ENCODE measurements at places on chromosomes 2 and 18. TPM values are rescaled to one million over a fixed set of nuclear protein-coding genes. Genes with fewer than 3 reads are reported as not detected.

GFPT1 gene
- polyA plus RNA-seq: 44.3 TPM

PLA2R1 gene
- polyA plus RNA-seq: 2.0 TPM

C1D gene
- polyA plus RNA-seq: 45.7 TPM

AOX1 gene
- 7.9 TPM for polyA plus RNA-seq

IMPA2 gene
- 15.3 TPM for polyA plus RNA-seq

LIMS3 gene
- 3.3 TPM for polyA plus RNA-seq

POU3F3 gene
- not detected for polyA plus RNA-seq

GPAT2 gene
- 0.10 TPM for polyA plus RNA-seq

CRYGC gene
- polyA plus RNA-seq: not detected

NT5C1B gene
- not detected for polyA plus RNA-seq

FOXI3 gene
- polyA plus RNA-seq: not detected

PER2 gene
- polyA plus RNA-seq: 1.7 TPM

UGT1A10 gene
- not detected for polyA plus RNA-seq

PSMA8 gene
- polyA plus RNA-seq: not detected

MOGAT1 gene
- polyA plus RNA-seq: not detected

- DNase-seq: no peak
Measured at GRCh38 chr2:78592491-78592890, 433.0 kb upstream of the REG3G start.

DNA sequence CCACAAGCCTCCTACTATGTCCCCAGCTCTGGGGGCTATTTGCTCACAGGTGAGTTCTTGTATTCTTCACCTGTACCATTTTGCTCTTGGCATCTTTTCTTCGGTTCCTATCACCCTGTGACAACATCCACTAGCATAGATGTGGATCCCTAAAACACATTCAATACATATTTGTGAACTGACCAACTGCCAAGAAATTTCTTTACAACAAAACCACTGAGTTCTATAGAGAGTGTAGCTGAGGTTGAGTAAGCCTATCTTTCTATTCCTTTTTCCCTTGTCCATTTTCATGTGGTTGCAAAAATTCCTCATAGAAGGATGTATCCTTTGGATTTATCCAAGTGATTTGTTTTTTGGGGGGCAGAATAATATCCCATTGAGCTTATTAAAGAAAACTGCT lies 192.7 kb upstream of the ITGA4 start:
- no peak for DNase-seq

DNA sequence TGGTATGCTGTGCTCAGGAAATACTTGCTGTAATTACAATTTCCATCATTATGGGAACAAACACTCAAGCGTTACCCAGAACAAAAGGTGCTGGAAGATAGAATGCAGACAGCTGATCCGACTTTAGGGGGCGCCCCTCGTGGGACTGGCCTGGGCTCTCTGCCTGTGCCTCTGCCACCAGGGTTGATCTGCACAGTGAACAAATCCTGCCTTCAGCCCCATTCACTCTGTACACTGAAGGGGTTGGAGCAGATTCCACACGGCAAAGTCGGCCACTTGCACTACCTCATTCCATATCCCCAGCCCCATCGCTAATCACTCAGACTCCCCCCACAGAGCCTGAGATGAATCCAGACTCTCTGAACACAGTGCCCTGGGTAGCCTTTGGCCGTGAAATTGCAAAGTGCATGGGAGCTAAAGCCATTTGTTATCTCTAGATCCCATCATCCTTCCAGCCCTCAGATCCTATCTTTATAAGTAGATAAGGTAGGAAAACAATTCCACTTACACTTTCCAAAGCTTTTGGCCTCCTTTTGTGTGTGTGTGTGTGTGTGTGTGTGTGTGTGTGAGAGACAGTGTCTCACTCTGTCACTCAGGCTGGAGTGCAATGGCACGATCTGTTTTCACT lies 69.3 kb downstream of the INPP5D start:
- DNase-seq: no peak

DNA sequence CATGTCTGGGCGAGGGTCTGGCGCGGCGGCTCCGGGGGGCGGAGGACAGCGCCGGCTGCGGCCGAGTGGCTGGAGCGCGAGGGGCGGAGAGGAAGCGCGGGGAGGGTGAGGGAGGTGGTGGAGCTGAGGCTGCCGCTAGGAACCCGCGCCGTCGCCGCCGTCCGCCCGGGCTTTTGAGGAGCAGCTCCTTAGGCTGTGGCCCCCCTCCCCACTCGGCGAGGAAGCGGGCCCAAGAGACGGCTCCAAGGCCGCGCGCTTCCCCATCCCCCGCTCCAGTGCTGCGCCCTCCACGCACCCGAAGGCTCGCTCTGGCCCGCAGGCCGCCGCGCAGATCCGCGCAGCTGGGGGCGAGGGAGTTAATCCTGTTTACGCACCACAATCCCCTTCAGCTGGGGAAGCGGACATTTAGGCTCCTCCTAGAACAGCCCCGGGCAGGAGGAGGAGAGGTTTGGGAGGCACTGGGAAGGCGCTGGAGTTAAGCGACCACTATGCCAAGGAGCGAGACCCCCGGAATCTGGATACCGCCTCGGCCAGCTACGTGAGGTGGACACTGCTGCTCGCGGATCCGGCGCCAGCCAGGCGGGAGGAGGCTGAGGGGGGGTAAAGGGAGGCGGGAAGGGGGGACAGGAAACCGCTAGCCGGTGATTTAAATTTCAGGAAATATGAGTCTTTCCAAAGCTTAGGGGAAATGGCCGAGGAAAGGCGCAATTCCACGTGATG lies at the start of gene CNRIP1:
Gene CNRIP1, minus strand, starts transcription at position 552 of the 720 bp plus-strand sequence. Its CDS starts 549 bp downstream, at position 3.
- DNase-seq: peak; percentile 48

- DNase-seq: no peak
Measured at GRCh38 chr18:70146174-70146573, 59.3 kb downstream of the RTTN start.

- peak; percentile 36 for DNase-seq
Measured at GRCh38 chr2:73999881-74000597, 15.3 kb downstream of the TET3 start.

GRCh38 chr2:240963065-240963867 lies 35.2 kb upstream of the SNED1 start:
- no peak for DNase-seq

- DNase-seq: no peak
Measured at GRCh38 chr2:143891879-143892308, 628.0 kb downstream of the ZEB2 start.

GRCh38 chr2:232861353-232861752 lies 8.7 kb upstream of the SNORC start:
- DNase-seq: no peak

GRCh38 chr18:59140302-59140885 lies 710 bp downstream of the SEC11C start:
- no peak for DNase-seq

DNA sequence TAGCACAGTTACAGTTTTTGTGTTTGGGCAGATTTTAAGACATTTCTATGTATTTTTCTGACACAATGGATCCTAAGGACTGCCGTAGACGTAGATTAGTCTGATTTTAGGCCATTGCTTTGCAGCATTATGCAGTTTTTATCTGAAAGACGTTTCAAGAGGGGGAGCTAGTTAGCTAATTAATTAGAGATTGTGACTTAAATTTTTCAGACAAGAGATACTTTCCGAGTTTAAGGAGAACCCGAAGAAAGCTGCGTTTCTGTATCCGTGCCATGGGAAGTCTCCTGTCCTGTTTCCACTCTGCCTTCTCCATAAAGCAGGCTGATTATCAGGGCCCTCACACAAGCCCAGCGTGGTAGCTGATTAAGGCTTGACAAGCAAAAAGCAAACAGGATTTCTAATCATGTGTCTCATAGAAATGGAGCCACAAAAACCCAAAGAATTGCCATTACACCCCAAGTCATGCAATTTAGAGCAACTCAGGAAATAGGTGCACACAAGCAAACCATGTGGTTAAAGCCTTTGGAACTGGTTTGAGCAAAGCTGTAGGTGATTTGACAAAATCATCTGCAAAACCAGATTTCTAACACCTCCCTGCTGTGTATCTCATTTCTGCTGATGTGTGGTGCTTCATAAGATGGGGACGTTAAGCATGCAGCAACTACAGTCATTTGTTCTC lies 808.1 kb downstream of the RNF144A start:
- DNase-seq: no peak

DNA sequence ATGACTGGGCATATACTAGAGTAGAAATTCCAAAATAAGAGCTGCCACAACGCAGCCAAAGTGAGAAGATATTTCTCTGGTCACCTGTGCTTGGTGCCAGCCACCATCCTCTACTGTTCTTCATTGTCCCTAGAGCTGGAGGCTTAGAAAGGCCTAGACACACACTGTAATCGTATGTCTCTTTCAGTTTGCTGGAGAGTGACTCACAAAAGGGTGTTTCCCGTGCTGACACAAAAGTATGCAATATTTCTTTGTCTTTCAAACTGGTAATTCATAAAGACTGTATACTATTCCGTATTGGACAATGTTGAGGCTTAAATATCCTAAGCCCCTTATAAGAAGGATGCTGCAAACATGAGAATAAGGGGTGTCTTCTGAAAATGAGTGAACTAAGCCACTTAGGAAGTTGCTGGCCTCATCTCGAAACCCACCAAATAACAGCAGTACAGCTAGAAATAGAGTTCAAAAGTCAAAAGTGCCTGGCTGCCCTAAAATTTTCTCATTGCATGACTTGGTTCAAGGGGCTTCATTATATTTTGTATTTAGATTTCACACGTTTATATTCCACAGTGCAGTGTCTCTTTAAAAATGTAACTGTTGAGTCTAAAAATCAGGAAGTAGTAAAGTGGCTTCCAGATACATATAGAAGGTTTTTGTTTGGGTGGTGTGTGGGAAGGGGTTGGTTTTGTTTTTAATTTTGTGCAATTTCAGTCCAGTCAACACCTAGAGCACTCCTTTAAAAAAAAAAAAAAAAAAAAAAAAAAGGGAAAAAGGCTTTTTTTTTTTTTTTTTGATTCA lies 601.1 kb downstream of the ARHGAP15 start:
- no peak for DNase-seq

GRCh38 chr2:192277494-192278109 lies 82.9 kb upstream of the TMEFF2 start:
- DNase-seq: no peak

GRCh38 chr2:66093371-66093770 lies 341.6 kb upstream of the MEIS1 start:
- no peak for DNase-seq

- no peak for DNase-seq
Measured at GRCh38 chr2:110718990-110719389, 13.4 kb upstream of the ACOXL start.

- DNase-seq: no peak
Measured at GRCh38 chr2:85772841-85773491, 19.2 kb downstream of the ATOH8 start.

DNA sequence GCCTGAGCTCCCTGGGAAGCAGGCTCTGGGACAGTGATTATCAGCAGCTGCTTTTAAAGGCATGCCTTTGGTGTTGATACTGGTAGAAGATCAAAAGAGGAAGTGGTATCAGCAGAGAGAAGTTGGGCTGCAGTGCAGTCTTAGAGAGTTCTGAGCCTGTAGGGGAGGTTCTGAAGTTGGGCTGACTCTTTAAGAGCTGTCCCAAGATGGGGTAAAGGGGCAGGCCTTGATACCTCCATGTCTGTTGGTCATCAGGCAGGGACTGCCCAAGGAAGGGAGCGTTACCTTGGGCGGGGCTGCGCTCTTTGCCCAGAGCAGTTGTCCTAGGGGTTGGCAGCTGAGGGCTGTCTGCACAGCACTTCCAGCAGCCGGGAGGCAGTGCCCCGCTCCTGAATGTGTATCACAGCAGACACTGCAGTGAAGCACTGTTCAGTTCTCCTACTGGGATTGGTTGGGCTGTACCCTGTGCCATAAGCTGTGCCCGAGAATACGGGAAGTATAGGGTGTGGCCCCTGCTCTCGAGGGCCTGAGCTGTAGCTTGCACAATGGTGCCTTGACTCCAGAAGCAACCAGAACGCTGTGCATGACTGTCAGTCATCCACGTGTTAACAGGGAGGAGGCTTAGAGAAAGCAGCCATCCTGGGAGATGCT lies 177.0 kb downstream of the CTIF start:
- DNase-seq: no peak

DNA sequence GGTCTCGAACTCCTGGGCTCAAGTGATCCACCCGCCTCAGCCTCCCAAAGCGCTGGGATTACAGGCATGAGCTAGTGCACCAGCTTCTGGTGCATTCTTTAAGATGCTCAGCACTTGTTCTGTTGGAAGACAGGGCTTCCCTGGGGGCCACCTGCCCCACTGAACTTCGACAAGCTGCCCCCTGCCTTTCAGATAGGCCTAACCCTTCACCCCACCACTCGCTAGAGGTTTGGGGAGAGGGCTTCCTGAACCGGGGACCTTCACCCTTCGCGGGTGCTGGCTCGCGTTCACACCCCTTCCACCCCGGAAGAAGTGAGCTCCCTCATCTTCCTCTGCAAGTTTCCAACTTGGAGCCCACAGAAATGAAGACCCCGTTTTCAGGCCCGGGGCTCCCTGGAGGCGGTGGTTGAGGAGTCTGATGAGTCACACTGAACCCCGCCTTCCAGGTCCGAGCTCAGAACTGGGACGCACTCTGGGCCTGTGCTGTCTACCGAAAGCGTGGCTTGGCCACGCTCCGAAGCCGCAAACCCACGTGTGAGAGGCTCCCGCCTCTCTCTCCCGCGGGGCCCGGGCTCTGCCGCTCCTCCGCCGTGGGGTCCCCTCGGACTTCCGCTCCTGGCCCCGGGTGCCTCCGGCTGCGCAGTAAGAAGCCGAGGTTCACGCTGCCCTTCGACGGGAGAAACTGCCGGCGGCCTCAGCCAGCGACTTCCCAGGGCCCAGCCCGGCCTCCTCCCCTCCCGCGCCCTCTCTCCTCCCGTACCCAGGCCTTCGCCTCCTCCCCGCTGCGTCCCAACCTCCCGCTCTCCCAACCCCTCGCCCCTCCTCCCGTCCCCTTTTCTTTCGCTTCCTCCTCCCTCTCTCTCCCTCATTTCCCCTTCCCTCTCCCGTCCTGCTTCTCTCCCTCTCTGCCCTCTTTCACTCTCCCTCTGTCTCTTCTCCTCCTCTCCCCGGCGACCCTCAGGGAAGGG lies 47.5 kb upstream of the SP3 start:
- no peak for DNase-seq

GRCh38 chr2:8862230-8862629 lies 24.8 kb upstream of the KIDINS220 start:
- DNase-seq: no peak

GRCh38 chr2:171587567-171587966 lies 65.3 kb downstream of the CYBRD1 start:
- no peak for DNase-seq

- DNase-seq: no peak
Measured at GRCh38 chr18:42784632-42785031, 330.9 kb downstream of the RIT2 start.

- DNase-seq: no peak
Measured at GRCh38 chr18:36327352-36328316, 30.1 kb downstream of the FHOD3 start.

GRCh38 chr2:207276858-207277257 lies 111.1 kb upstream of the KLF7 start:
- DNase-seq: no peak

DNA sequence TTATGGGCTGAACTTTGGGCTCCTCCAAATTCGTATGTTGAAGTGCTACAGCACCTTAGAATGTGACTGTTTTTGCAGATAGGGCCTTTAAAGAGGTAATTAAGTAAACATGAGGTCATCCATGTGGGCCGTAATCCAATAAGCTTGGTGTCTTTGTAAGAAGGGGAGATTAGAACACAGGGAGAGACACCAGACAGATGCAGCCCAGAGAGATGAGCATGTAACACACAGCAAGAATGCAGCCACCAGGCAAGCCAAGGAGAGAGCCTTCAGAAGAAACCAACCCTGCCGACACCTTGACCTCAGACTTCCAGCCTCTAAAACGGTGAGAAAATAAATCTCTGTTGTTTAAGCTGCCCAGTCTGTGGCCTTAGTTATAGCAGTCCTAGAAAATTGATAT lies 74.3 kb downstream of the HRH4 start:
- DNase-seq: no peak
